ENCODE measurements at places on chromosomes 1 and 21.

DNA sequence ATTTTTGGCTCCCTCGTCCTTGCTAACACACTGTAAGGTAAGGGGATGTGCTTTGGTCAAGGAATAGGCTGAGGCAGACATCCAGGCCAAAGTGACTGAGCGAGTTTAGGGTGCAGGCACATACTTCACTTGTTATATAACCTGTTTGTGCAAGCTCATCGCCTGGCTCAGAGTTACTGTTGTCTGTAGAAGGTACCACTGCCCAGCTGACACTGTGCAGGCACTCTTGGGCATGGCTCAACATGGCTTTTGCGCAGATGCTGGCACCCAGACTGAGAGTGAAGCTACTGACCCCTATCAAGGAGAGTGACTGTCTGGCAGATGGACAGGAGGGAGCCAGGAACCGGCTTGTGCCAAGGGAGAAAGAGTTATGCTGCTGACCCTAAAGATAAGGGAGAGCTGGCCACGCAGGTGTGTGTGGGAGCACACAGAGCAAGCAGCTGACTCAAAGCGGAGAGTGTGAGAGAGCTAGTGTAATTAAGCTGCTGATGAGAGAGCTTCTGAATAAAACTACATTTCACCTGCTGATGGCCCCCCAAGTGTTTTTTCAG, 307.3 kb upstream of the USP24 start:
- DNase-seq, result no peak

DNA sequence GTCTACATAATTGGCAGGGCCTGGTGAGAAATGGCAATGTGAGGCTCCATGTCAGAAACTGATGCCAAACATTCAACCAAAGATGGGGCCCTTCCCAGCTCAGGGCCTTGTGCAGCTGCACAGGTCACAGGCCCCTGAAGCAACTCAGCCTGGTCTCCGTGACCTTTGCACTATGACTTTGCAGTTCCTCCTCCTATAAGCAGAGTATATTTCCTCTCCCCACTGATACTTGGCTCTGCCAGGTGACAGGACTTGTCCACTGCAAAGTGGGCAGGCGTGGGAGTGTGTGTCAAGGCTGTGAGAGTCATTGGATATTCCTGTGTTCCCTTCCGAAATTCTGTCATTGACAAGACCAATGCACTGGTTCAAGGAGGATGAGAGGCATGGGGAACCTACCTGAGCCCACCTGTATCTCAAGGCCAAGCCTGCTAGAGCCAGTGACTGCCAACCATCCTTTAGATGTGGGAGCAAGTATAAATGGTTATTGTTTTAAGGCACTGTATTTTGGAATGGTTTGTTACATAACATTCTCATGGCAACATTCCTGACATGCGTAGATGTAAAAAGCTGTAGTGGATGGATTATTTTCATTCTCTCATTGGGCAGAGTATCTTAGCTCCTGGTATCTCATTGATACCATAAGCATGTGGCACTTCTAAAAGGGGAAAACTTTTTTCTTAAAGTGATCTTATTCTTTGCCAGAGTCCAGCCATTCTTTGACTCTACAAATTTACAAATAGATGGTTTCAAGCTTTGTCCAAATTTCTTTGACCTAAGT, 75.2 kb downstream of the CNIH3 start:
- no peak for DNase-seq

- no peak for DNase-seq
Observed at GRCh38 chr1:229098361-229098760, 172.6 kb upstream of the RAB4A start.

DNA sequence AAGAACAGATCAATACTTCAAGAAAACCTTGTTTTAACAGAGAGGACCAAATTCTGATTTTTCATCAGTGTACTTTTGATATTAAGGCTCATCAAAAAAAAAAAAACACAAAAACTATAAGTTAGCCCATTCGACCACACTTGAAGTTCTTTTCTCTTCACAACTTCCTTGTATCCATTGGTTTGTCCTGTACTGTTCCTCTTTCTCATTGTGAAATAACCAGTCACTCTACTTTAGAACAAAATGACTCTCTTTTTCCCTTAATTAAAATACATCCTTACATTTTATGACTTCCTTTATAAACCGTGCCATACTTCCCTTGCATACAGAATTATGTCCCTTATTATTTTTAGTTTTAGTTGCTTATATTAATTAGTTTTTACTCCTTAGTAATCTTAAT, 8.4 kb downstream of the QSOX1 start:
- DNase-seq, result no peak

DNA sequence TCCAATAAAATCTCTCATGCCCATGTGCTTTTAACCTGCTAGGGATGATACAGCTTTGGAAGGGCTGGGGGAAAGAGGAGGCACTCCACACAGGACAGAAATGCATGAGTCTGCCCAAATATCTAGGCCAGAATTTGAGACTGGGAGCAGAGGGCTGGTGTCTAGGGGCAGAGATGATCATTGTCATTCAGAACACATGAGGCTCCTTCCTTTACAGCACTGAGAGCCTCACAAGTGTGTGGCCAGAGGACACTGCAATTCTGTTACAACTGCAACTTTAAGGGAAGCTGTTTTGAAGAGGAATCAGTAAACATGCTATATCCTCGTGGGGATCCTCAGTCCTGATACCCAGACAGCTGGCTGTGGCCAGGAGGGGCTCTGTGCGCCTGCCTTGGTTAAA, 541.3 kb downstream of the OMA1 start:
- DNase-seq, result no peak

GRCh38 chr1:59013276-59013927, 229.6 kb upstream of the JUN start:
- no peak for DNase-seq

GRCh38 chr1:229147072-229147471, 123.8 kb upstream of the RAB4A start:
- no peak for DNase-seq

DNA sequence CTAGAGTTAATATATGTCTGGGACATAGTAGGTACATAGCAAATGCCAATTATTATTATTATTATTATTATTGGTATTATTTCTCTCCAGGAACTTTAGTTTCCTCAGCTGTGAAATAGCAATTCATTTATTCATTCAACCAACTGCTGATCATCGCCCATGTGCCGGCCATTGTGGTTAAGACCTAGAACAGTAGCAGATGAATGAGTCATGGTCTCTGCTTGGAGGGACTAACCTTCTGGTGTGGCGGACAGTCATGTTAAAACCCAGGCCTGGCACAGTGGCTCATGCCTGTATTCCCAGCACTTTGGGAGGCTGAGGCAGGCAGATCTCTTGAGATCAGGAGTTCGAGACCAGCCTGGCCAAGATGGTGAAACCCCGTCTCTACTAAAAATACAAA, 23.8 kb upstream of the LDLRAP1 start:
- no peak for DNase-seq

DNA sequence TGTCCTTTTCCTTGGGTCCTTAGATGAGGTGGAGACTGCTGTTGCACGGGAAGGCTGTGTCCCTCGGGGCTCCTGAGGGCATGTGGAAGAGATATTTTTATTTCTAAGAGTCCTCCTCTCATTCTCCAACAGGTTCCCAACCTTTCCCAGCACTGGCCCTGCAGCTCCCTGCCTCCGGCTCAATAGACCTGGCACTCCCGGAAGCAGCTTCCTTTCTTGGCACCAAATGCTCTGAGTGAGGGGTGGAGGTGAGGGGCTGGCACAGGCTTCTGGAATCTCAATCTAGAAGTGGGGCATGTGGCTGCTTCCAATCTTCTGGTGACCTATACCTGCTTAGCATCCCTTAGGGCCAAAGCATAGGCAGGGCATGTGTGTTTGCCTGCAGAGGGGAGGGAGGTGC, 4.5 kb downstream of the ETV3L start:
- DNase-seq, result no peak

DNA sequence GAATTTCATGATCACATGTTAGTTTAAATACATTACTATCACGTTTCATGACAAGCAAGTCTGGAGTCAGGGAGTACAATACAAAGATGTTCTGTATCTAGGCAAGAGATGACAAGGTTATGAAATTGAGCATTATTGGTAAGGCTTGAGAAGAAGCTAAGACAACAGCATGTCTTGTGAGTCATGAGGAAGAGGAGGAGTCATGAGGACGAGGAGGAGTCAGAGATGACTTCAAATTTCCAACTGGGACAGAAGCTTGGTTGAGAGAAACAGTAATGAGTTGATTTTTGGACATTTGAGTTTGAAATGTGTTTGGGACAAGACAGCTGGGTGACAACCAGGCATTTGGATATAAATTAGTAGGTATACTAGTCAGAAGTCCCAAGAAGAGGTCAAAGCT, 4.3 kb upstream of the UBE2U start:
- DNase-seq, result no peak

GRCh38 chr1:66172272-66172671, 361.7 kb upstream of the SGIP1 start:
- no peak for DNase-seq

- DNase-seq, result no peak
Observed at GRCh38 chr1:6165027-6165426, 15.1 kb downstream of the CHD5 start.

DNA sequence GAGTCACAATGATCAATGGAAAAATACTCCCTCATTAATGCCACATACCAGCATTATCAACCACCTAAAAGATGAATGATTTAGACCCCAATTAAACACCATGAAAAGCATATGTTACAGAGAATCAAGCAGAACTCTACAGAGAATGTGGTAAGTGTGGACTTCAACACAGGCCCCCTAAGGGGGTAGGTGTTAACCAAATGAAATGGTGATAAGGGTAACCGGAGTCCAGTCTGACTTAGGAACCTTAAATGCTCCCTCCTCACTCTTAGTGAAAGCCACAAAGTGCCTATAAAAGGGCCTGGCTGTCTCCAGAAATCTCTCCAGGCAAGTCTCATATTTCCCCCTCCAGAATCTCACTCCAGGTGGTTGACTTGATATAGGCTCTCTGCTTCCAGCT, 149.2 kb upstream of the FOXD3 start:
- DNase-seq, result no peak

- DNase-seq, result no peak
Observed at GRCh38 chr1:115534106-115534505, 107.7 kb upstream of the VANGL1 start.

DNA sequence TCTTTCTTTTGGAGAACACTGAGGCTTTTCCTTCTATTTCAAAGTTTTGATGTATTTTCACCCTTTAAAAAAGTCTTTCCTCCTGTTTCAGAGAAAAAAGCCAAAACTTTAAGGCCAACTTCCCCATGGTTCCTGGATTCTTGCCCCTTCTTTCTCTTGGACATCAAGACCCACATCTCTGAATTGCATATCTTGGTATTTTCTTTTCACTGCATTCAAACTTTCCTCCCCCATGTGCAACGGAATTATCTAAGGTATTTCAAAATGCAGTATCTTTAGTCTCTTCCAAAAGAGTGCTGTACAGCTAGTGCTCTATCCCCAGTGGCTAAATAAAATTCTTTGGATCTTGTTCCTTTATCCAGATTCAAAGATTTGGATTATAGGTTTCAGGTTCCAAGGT, 81.1 kb upstream of the TSPAN2 start:
- DNase-seq, result no peak

- DNase-seq, result no peak
Observed at GRCh38 chr1:235122348-235122747, 6.3 kb downstream of the TOMM20 start.

- no peak for DNase-seq
Observed at GRCh38 chr1:20271498-20272400, 18.9 kb upstream of the VWA5B1 start.

DNA sequence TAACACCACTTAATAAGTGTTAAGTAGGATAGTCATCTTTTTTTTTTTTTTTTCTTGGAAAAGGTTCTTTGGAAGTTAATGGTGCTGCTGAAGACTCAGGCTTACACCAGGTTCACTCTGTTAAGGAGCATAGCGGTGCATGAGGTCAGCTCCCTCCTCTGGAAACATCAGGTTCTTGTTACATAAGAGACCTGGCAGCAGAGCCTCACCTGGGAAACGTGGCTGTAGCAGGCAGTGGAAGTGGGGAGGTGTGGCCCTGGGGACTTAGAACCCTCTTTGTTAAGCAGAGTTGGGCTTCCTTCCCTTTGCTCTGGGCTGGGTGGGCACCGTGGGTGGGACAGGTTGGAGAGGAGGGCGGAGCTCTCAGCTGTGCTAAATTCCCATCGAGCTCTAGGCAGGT, 104.1 kb downstream of the CNIH3 start:
- DNase-seq, result no peak

DNA sequence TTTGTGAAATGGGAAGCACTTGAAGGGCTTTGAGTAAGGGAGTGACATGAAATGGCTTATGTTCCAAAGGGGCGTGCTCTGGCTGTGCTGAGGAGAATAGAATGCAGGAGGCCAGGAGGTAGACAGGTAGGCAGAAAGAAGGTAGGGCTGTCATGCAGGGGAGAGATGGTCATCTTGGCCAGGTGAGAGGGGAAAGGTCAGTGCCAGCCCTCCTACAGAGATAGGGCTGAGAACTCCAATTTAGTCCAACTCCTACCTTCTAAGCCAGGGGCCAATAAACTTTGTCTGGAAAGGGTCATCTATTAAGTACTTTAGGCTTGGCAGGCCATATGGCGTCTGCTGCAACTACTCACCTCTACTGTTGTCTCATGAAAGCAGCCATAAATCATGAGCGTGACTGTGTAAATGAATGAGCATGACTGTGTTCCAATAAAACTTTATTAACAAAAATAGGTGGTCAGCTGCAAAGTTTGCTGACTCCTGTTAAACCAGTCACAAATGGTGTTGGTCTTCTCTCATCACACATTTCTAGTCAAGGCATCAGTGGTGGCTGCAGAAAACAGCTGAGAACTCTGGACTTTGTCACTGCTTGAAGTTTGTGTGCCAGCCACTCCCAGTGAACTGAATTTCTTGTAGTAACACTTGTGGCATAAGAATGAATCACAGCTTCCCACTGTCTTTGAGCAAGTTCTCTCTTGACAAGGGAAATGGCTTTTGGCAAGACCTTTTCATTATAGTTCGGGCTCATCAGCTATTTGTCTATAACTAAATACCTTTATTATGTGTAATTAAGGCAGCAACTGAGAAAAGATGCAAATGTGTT, 32.0 kb upstream of the CD2 start:
- DNase-seq, result no peak

GRCh38 chr21:36626791-36627190, 72.1 kb upstream of the SIM2 start:
- no peak for DNase-seq

GRCh38 chr1:60265560-60266535, 192.3 kb upstream of the C1orf87 start:
- no peak for DNase-seq

- DNase-seq, result no peak
Observed at GRCh38 chr1:172442843-172443565, 865 bp downstream of the PIGC start.
